ENCODE measurements at places on chromosomes 6 and 20.

GRCh38 chr6:157246048-157246630 lies 77.2 kb downstream of the TMEM242 start:
- no peak for DNase-seq

DNA sequence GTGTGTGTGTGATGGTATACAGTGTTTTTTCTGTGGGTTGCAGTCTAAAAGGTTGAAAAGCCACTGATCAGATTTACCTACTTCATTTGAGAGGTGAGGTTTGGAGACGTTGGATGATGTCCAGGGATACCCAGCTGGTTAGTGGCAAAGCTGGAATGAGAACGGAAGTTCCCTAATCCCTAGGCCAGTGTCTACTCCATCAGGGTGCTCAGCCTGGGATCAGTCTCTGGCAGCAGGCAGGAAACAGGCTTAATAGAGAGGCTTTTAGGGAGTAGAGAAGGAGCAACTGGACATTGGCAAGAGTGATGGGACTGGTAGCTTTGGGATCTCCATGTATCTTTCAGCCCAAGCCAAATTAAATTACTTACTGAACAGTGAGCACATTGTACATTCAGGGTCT lies 80.7 kb downstream of the C6orf52 start:
- DNase-seq: no peak

- DNase-seq: no peak
Measured at GRCh38 chr20:2693286-2694007, 867 bp downstream of the EBF4 start.

GRCh38 chr6:16674801-16675392 lies 86.4 kb downstream of the ATXN1 start:
- DNase-seq: no peak

All from hematopoietic multipotent progenitor cell treated with erythropoietin and hydrocortisone succinate and interleukin-3 and kit ligand, for 15 days (in vitro differentiated cells).